ENCODE measurements at places on chromosomes 16 and 17. TPM values are rescaled to one million over a fixed set of nuclear protein-coding genes. Genes with fewer than 3 reads are reported as not detected.

The ITGAX gene
- total RNA-seq, result 16.8 TPM

The KLHL36 gene
- total RNA-seq, result 59.4 TPM

The CASKIN1 gene
- total RNA-seq, result 0.44 TPM

The DCXR gene
- 228 TPM for total RNA-seq

The PRSS27 gene
- not detected for total RNA-seq

The TBC1D26 gene
- total RNA-seq, result not detected

GRCh38 chr16:48330189-48330840, 54.9 kb downstream of the SIAH1 start:
- no peaks in the 10 kb centered on the region for H3K27me3 ChIP-seq
- no peak overlapping the region for H3K27ac ChIP-seq
- H3K4me3 ChIP-seq, result no peak overlapping the region
- H3K4me1 ChIP-seq, result no peaks in the 10 kb centered on the region
- no peak for DNase-seq
- H3K36me3 ChIP-seq, result no peaks in the 10 kb centered on the region

DNA sequence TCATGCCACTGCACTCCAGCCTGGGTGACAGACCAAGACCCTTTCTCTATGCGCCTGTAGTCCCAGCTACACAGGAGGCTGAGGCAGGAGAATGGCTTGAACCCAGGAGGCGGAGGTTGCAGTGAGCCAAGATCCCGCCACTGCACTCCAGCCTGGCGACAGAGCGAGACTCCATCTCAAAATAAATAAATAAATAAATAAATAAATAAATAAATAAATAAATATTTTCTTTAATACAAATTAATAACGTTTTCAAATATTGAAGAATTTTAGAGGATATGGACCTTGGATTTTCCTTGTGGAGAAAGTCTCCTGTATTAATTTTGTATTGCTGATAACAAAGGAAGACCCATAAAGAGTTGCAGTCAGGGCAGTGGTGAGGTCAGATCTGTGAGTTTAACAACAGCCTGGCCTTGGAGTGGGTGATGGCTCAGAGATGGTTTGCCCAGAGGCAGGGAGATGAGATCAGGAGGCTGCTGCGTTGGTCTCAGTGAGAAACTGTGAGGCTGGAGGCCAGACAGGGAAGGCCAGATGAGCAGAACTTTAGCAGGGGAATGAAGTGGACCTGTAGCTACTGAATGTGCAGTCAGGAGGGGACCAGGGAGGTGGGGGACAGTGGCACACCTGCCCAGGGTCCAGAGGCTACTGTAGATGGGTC, 4.4 kb upstream of the ASGR1 start:
- H3K4me3 ChIP-seq, result no peak overlapping the region
- no peaks in the 10 kb centered on the region for H3K27me3 ChIP-seq
- no peak for DNase-seq
- no peaks in the 10 kb centered on the region for H3K4me1 ChIP-seq

- no peak overlapping the region for H3K27ac ChIP-seq
- DNase-seq, result no peak
- H3K36me3 ChIP-seq, result no peaks in the 10 kb centered on the region
- H3K27me3 ChIP-seq, result peaks cover 17% of the 10 kb centered on the region
- H3K4me1 ChIP-seq, result no peaks in the 10 kb centered on the region
Observed at GRCh38 chr16:56013962-56014552, 138.9 kb upstream of the CES5A start.

DNA sequence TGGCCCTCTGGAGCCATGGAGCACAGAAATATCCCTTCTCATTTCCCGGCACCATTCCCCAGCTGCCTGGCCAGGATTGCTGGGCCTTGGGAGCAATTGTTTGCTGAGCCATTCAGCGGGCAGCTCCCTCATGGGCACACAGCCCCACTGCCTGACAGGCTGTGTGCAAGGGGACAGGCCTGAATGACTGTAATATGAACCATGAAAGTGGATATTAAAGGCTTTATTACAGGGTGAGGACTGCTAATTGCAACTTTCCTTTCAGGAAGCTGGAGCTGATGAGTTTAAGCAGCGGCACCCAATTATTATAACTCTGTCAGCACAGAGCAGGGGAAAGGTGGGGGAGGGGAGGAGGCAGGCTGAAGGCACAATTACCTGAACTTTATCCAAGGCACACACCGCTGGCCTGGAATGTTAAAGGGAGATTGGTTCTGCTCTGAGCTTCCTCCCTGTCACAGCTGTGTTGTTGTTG, 159.8 kb upstream of the SDK2 start:
- no peak for DNase-seq
- H3K27ac ChIP-seq, result no peak overlapping the region
- H3K4me1 ChIP-seq, result no peaks in the 10 kb centered on the region
- no peaks in the 10 kb centered on the region for H3K36me3 ChIP-seq
- H3K27me3 ChIP-seq, result peaks cover 21% of the 10 kb centered on the region

DNA sequence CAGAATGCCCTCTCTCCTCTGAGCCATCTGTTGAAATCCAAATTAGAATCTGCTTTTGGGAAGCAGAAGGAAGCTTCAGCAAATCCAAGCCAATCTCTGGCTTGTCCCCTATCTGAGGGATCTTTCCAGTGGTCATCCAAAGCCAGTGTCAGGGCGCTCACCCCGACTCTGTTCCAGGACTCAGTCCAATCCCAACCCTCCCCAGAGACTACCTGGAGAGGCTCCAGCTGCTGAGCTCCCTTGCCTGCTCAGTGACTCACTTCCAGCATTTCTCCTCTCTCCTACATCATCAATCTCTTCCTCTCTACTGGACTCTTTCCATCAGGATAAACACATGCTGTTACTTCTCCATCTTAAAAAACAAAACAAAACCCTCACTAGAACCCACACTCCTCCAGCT, 2.4 kb downstream of the MATCAP1 start:
- H3K4me1 ChIP-seq, result peaks cover 14% of the 10 kb centered on the region
- no peak for DNase-seq
- no peaks in the 10 kb centered on the region for H3K27me3 ChIP-seq

GRCh38 chr17:19418251-19418992, 7.4 kb downstream of the RNF112 start:
- no peaks in the 10 kb centered on the region for H3K4me1 ChIP-seq
- no peaks in the 10 kb centered on the region for H3K36me3 ChIP-seq
- H3K27ac ChIP-seq, result peak overlapping the region; percentile 76
- no peaks in the 10 kb centered on the region for H3K27me3 ChIP-seq

DNA sequence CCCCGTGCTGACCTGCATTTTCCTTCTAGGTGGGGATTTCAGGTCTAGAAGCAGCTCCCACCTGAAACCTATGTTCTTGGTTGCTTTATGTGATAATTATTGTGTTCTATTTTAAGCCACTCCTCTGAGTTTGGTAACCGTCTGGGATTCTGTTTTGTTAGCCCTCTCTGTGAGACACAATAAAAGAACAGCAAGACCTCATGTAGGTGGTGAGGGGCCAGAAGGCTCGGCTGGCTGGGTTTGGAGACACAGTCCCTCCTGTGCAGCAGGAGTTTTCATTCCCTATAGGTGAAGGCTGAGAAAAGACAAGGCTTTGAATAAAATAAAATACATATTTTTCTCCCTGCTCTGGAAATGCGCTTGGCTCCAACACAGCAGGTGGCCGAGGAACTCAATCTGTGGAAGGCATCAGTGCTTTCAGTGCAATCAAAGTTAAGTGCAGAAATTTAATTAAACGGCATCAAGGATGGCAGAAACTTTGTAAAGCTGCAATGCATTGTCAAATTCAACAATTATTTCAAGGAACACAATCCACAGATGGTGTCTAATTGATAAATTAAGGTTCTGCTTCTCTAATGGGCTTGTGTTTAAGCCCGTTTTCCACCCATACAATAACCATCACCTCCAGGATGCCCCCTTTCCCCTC, 107.8 kb downstream of the MSI2 start:
- no peaks in the 10 kb centered on the region for H3K4me1 ChIP-seq
- no peaks in the 10 kb centered on the region for H3K36me3 ChIP-seq
- H3K4me3 ChIP-seq, result no peak overlapping the region
- no peak overlapping the region for H3K27ac ChIP-seq

DNA sequence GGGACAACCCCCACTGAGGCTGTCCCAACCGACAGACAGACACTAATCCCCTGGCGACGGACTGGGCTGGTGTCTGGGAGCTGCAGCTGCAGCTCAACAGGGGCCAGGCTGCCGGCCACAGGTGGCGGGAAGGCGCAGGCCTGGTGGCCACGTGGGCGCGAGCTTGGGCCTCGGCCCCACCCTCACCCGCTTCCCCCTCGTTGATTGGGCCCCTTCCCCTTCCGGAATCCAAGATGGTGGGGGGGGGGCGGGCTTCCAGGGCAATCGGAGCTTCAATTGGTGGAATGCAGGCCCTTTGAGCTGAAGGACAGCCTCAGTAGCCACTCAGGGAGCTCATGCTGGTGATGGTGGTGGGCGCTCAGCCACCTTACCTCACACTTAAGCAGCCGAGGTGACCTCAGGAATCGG, 8.7 kb upstream of the TBX4 start:
- no peak overlapping the region for H3K4me3 ChIP-seq
- H3K36me3 ChIP-seq, result no peaks in the 10 kb centered on the region
- DNase-seq, result no peak

DNA sequence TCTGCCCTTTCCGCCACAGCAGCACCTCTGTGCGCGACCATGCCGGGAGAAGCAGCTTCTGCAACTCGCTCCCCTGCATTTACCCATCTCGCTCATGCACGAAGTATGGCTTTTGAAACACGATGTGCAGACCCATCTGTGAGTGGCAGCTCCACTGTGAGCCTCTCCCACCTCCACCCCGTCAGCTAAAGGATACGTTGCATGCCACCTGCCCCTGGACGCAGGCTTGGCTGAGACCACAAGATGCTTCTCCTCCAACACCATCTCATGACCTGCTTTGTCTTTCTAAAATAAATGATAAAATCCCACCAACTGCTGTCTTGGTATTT, 100.9 kb downstream of the ZNF778 start:
- peaks cover 15% of the 10 kb centered on the region for H3K4me1 ChIP-seq
- no peak for DNase-seq
- H3K27me3 ChIP-seq, result no peaks in the 10 kb centered on the region
- H3K4me3 ChIP-seq, result no peak overlapping the region
- no peaks in the 10 kb centered on the region for H3K36me3 ChIP-seq

GRCh38 chr17:27319541-27320221, 25.8 kb downstream of the WSB1 start:
- no peak overlapping the region for H3K4me3 ChIP-seq
- H3K4me1 ChIP-seq, result peaks cover 4% of the 10 kb centered on the region
- H3K27me3 ChIP-seq, result no peaks in the 10 kb centered on the region

GRCh38 chr16:20122011-20122410, 48.3 kb upstream of the GPR139 start:
- no peak overlapping the region for H3K27ac ChIP-seq
- no peaks in the 10 kb centered on the region for H3K4me1 ChIP-seq
- no peak for DNase-seq
- no peaks in the 10 kb centered on the region for H3K27me3 ChIP-seq
- no peaks in the 10 kb centered on the region for H3K36me3 ChIP-seq
